ENCODE measurements at places on chromosomes 3 and 15. TPM values are rescaled to one million over a fixed set of nuclear protein-coding genes. Genes with fewer than 3 reads are reported as not detected.

Gene CHST2
- 2.5 TPM for total RNA-seq

Gene TMEM207
- total RNA-seq: not detected

Gene CLEC3B
- total RNA-seq: not detected

Gene GOLGA6B
- not detected for total RNA-seq

Gene SOX14
- total RNA-seq: not detected

Gene SH3GL3
- total RNA-seq: not detected

Gene PIERCE2
- 2.3 TPM for total RNA-seq

Gene TM4SF18
- 142 TPM for total RNA-seq

Gene RTP1
- not detected for total RNA-seq

Gene DENND6A
- total RNA-seq: 31.0 TPM

Gene DLG1
- total RNA-seq: 66.0 TPM

Gene GRAMD1C
- total RNA-seq: 17.0 TPM

Gene SLC30A4
- 3.8 TPM for total RNA-seq

Gene HGD
- total RNA-seq: 0.44 TPM

Gene PLAAT1
- total RNA-seq: 0.58 TPM

Gene KIAA1143
- total RNA-seq: 28.1 TPM

Gene FETUB
- not detected for total RNA-seq

Gene CPNE9
- not detected for total RNA-seq

Gene GOLGA6A
- not detected for total RNA-seq
